ENCODE measurements at places on chromosomes 1 and 21.

- DNase-seq = no peak
Observed at GRCh38 chr1:221015159-221015790, 136.0 kb downstream of the HLX start.

DNA sequence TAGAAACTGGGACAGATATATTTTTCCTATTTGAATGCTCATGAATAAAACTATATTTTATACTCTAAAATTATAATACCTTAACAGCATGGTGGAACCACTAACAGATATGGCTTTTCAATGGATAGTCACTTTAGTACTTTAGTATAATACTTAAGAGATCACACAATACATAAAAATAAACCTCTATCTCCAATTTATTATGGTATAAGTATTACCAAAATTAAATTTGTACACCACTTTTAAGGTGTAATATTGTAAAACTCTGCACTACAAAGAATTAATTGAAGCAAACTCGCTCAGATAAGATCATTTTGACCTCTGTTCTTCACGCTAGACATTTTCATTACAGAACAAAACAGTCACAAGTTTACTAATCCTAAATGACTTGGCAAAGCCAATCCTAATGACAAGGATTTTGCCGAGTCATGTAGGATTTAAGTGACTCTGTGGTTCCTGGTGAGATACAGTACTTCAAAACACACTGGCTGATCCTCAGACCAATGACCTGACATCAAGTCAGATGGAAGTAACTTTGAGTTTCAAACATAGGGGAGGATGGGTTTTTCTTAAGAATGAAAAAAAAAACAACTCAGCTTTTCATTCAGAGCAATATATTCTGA, 200.6 kb downstream of the SMYD3 start:
- DNase-seq = no peak

- no peak for DNase-seq
Observed at GRCh38 chr1:59195151-59195550, 101.7 kb upstream of the FGGY start.

- DNase-seq = no peak
Observed at GRCh38 chr1:3352299-3352951, 102.0 kb upstream of the ARHGEF16 start.

DNA sequence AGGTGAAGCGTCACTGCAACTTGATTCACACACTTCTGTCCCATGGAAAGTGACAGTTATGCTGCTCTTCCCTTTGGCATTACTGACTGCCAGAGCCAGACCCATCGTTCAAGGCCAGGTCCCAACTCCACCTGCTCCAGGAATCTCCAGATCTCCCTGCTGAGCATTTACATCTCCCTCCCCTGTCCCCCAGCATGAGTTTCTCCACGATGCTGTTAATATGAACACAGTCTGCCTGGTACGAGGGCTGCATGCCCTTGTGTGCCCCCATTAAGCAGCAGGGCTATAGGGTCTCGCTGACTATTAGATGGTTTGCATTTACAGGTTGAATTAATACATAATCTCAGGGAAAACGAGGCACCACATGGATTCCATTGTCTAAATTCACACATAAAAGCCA, 4.3 kb downstream of the F3 start:
- DNase-seq = no peak
